Breast epithelium (tissue), 4 donors: ENCODE measurements at places on chromosomes 6 and 20. TPM values are rescaled to one million over a fixed set of nuclear protein-coding genes. Genes with fewer than 3 reads are reported as not detected.

Gene SLC35D3
- not detected for total RNA-seq

Gene TFAP2D
- total RNA-seq = not detected

Gene DBNDD2
- total RNA-seq = 32.2 TPM

Gene GSTA3
- total RNA-seq = not detected

Gene GNAS-AS1
- total RNA-seq = 1.5 TPM

Gene CYP39A1
- 12.3 TPM for total RNA-seq

Gene FOXS1
- total RNA-seq = 0.44 TPM

- no peaks in the 10 kb centered on the region for H3K4me1 ChIP-seq
- no peak overlapping the region for H3K27ac ChIP-seq
- no peak for DNase-seq
- H3K4me3 ChIP-seq = no peak overlapping the region
These were observed 323.3 kb downstream of the GRIK2 start for GRCh38 chr6:101716810-101717209.

DNA sequence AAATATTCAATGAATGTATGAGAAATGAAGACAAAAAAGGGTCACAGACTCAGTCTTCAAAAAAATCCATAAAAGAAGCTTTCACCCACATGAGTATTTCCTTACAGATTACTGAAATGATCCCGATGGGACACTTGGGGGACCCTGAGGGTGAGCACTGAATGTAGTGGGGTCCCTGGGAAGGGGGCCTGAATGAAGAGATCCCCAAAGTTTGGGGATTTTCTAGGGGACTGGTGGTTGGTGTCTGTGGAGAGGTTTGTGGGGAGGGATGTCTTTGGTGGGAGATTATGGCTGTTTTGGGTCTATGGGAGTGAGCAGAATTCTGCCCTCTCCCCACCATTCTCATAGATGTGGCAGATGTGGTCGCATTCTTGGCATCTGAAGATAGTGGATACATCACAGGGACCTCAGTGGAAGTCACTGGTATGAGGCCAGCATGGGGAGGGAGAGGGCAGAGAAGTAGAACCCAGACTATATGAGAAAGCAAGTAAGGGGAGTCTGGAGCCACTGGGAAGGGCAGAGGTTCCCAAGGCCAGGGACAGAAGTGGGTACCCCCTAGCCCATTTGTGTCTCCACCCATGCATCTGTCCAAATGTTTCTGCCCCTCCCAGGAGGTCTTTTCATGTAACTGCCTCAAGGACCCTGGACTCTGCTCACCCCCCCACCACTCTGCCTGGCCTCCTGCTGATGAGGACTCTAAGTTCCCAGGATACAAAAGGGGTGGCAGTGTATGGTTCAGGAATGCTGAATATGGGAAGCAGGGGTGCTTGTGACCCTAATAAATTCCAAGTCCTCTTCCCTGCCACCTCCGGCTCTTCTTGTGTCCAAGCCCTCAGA lies 1.8 kb downstream of the HSD17B8 start:
- H3K4me1 ChIP-seq = peaks cover 15% of the 10 kb centered on the region
- DNase-seq = no peak
- H3K27me3 ChIP-seq = no peaks in the 10 kb centered on the region

DNA sequence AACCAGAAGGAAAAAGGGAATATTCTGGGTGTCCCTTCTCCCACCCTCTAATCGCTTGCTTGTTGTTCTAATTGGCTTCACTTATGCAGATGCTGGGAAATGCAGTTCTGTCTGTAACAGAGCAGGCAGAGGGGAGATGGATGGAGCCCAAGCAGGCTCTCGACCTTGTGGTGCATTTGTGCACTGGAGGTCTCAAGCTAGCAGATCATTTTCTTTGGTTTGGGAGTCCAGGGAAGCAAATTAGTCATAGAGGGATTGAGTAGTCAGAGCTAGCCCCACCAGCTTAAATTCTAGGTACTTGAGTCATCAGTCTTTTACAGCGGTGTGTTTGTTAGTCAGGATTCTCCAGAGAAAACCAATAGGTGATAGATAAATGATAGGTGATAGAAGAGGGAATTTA lies 234.7 kb upstream of the ECI2 start:
- no peak overlapping the region for H3K4me3 ChIP-seq
- H3K36me3 ChIP-seq = no peaks in the 10 kb centered on the region
- DNase-seq = no peak
- no peaks in the 10 kb centered on the region for H3K4me1 ChIP-seq
- no peak overlapping the region for H3K27ac ChIP-seq
- H3K27me3 ChIP-seq = no peaks in the 10 kb centered on the region

DNA sequence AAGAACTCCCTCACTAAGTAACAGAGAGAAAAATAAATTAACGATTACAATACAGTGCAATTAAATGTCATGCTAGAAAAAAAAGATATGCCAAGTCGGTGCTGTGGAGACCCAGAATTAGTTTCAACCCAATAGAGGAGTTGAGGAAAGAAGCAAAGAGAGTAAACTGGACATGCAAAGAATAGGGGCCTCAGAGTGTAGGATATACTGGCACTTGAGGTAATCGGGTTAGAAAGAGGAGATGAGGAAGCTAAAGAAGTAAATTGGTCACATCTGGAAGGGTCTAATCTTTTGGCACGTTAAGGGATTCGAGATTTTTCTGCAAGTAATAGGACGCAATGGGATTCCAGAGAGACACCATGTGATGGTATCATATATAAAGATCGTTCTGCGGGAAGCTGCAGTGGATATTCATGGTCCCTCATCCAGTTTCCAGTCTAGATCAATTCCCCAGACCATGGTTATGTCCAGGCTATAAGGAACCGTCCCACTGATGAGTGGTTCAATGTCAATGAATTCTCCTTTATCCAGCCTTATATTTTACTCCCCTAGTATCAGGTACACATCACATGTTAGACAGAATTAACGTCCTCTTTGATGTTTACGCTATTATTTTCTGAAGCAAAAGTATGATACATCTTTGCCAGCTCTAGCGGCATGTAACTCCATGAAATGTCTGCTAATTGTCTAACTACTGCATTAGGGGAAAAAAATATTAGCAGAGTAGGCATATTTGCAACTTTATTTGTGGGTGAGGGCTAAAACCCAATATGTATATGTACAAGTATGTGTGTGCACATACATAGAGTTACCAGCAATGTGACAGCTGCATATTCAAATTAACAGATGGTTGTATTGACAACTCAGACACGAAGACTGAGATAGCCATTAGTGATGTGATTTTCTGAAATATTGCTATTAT lies 1.1 kb upstream of the TBC1D32 start:
- H3K27me3 ChIP-seq = no peaks in the 10 kb centered on the region
- peak overlapping the region; percentile 98 for H3K27ac ChIP-seq
- H3K36me3 ChIP-seq = no peaks in the 10 kb centered on the region
- H3K4me1 ChIP-seq = no peaks in the 10 kb centered on the region

DNA sequence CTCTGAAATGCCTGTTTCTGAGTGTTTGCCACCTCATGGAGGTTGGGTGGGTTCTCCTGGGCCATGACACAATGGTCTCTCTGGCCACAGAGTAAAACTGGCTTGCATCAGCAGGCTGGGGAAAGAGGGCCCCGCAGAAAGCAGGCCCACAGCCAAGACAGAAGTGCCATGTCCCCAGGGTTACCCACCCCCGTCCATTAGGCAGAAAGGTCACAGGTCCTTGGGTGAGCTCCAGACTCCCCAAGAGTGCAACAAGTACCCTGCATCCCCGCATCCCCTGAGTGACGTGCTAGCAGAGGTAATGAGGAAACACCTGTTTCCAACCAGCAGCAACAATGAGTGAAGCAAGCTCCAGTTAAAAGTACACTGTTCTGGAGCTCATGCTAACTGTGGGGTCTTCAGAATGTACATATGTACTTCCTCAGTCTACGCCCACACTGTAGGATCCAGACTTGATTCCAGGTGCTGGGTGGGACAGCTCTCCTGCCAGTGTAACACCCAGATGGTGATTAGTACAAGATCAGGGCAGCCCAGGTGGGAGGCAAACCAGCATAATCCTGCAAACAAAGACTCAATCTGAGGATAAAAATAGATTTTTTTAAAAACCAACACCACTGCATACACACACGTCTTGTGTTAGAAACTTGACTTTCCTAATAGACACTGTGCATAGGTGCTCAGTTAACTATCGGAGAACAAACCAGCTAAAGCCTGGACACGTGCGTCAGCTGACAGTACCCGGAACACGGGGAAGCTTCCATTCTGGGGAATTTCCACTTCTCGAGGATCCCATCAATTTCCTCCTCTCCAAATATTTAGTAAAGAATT lies 31.5 kb downstream of the RRBP1 start:
- DNase-seq = no peak
- no peaks in the 10 kb centered on the region for H3K36me3 ChIP-seq
- H3K4me3 ChIP-seq = no peak overlapping the region
- peaks cover 7% of the 10 kb centered on the region for H3K4me1 ChIP-seq
- H3K27ac ChIP-seq = no peak overlapping the region

DNA sequence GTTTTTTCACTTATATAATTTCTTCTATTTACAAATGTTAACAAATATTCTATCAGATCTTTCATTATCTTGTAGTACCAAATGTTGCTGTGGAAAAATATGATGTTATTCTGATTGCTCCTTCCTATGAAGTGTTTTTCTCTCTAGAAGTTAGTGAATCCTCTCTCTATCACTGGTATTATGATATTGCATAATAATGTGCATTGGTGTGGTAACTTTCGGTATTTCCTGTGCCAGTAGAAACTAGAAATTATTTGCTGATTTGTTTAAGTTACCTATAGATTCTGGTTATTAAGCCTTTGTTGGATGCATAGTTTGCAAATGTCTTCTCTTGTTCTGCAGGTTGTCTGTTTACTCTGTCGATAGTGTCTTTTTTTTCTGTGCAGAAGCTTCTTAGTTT lies 342.5 kb downstream of the CENPW start:
- no peaks in the 10 kb centered on the region for H3K4me1 ChIP-seq
- H3K36me3 ChIP-seq = no peaks in the 10 kb centered on the region
- no peak overlapping the region for H3K4me3 ChIP-seq
- DNase-seq = no peak

GRCh38 chr20:48904566-48905296 lies 16.8 kb upstream of the ARFGEF2 start:
- peak overlapping the region; percentile 16 for H3K4me3 ChIP-seq
- DNase-seq = no peak
- H3K4me1 ChIP-seq = no peaks in the 10 kb centered on the region
- no peaks in the 10 kb centered on the region for H3K27me3 ChIP-seq
- no peaks in the 10 kb centered on the region for H3K36me3 ChIP-seq

DNA sequence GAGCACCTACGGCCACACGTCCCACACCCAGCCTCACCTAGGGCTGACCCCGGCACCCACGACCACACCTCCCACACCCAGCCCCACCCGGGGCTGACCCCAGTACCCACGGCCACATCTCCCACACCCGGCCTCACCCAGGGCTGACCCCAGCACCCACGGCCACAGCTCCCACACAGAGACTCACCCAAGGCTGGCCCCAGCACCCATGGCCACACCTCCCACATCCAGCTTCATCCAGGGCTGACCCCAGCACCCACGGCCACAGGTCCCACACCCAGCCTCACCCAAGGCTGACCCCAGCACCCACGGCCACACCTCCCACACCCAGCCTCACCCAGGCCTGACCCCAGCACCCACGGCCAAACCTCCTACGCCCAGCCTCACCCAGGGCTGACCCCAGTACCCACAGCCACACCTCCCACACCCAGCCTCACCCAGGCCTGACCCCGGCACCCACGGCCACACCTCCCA lies 36.7 kb downstream of the NINL start:
- DNase-seq = no peak
- no peaks in the 10 kb centered on the region for H3K4me1 ChIP-seq
- no peak overlapping the region for H3K4me3 ChIP-seq
- H3K36me3 ChIP-seq = no peaks in the 10 kb centered on the region

GRCh38 chr20:8764344-8764962 lies 304.4 kb upstream of the PLCB4 start:
- H3K27me3 ChIP-seq = no peaks in the 10 kb centered on the region
- H3K27ac ChIP-seq = no peak overlapping the region
- no peak overlapping the region for H3K4me3 ChIP-seq
- no peaks in the 10 kb centered on the region for H3K4me1 ChIP-seq
- H3K36me3 ChIP-seq = no peaks in the 10 kb centered on the region
- no peak for DNase-seq

DNA sequence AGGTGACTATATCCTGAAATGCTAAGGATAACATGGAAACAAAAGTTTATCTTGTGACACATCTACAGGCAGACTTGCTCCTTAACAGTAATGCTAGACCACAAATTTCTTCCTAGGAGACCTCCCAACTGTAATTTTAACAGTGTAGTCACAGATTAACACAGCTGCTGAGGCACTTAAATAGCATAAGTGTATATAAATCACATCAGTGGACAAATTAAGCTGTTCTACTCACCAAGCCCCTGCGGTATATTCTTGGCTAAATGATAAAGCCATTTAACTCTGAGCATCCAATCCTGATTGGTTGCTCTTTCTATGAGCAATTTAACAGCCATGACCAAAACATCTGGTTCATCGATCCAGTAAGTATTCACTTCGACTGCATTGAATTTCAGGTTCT lies 73.3 kb upstream of the LYRM2 start:
- H3K27me3 ChIP-seq = no peaks in the 10 kb centered on the region
- no peaks in the 10 kb centered on the region for H3K36me3 ChIP-seq
- H3K27ac ChIP-seq = no peak overlapping the region
- no peak for DNase-seq
- H3K4me1 ChIP-seq = no peaks in the 10 kb centered on the region
